HCT116 (cell line): ENCODE measurements at places on chromosomes 12 and 14.
A peak's percentile ranks its signal among the peaks of the same experiment; 100 is the strongest.

- H3K27ac ChIP-seq: no peak overlapping the region
- no peak for DNase-seq
- H3K27me3 ChIP-seq: no peaks in the 10 kb centered on the region
- peaks cover 8% of the 10 kb centered on the region; the same call in 1 of the 2 replicates for H3K4me1 ChIP-seq
Observed at GRCh38 chr14:68612049-68612448, 180.8 kb downstream of the ZFP36L1 start.

DNA sequence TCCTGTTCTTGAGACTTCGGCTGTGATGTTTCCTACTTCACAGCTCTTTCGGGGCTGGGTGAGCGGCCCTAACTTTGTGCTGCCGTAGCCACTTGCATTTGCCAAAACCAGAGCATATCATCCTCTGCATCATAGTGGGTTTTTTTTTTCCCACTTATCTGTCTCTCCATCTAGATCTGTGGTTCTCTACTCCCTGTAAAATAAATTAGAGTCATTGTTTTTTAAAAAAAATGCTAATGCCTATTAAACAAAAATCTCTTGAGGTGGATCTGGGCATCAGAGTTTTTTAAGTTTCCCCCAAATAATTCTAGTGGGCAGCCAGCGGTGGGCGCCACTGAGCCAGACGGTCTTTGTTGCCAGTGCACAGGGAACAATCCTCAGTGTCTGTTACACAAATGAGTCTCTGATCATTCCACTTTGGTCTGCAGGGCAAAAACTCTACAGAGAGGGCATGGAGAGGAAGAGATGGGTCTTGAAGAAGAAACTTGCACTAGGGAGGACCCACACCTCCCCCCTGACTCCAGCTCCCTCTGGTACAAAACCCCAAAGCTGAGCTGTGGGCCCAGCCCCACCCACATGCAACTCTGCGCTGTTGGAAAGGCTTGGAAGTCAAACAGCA, 62.4 kb upstream of the BCL2L14 start:
- H3K4me3 ChIP-seq: no peak overlapping the region
- H3K36me3 ChIP-seq: no peaks in the 10 kb centered on the region
- H3K27me3 ChIP-seq: no peaks in the 10 kb centered on the region
- no peak overlapping the region for H3K27ac ChIP-seq

- peak overlapping the region; percentile 21; the same call in 1 of the 2 replicates for H3K27ac ChIP-seq
- DNase-seq: peak; percentile 62
- H3K4me3 ChIP-seq: no peak overlapping the region
- no peaks in the 10 kb centered on the region for H3K36me3 ChIP-seq
- H3K4me1 ChIP-seq: peaks cover 21% of the 10 kb centered on the region
Observed at GRCh38 chr12:15796493-15797141, 7.4 kb upstream of the EPS8 start.

- no peak overlapping the region for H3K4me3 ChIP-seq
- no peaks in the 10 kb centered on the region for H3K27me3 ChIP-seq
- no peaks in the 10 kb centered on the region for H3K4me1 ChIP-seq
Observed at GRCh38 chr14:62369919-62370560, 607.8 kb downstream of the SNAPC1 start.

DNA sequence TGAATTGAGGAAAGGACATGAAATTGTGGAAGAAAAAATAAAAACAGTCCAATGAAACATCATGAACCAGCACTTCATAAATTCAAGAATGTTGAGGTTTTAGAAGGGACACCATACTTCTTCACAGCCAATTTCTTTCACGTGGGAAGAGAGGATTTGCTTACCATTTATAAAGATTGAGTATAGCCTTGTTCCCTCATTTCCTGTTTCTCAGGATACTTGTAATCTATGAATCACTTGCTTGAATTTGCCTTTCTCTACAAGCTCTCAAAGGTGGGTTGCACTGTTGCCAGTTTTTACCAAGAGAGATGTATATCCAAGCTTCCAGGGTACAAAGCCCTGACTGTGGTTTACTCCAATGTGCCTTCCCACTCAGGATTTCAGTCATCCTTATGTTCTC, 116.1 kb downstream of the DUSP6 start:
- H3K27ac ChIP-seq: no peak overlapping the region
- no peak for DNase-seq
- no peaks in the 10 kb centered on the region for H3K27me3 ChIP-seq
- peaks cover 16% of the 10 kb centered on the region; the same call in 1 of the 2 replicates for H3K4me1 ChIP-seq

DNA sequence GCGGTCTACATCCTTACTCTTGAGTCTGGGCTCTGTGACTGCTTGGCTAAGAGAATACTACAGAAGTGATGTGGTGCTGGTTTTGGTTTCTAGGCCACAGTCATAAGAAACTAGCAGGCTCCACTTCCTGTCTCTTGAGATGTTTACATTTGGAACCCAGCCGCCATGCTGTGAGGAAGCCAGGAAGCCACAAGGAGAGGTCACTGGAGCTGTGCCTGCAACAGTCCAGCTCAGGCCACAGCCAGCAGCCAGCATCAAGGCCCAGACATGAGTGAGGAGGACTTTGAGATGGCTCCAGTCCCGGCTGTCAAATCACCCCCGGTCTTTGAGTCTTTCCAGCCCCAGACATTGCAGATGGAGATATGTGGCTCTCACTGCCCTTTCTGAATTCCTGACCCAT, 12.9 kb upstream of the FAM181A start:
- no peaks in the 10 kb centered on the region for H3K27me3 ChIP-seq
- no peaks in the 10 kb centered on the region for H3K4me1 ChIP-seq
- DNase-seq: no peak
- H3K36me3 ChIP-seq: no peaks in the 10 kb centered on the region
- H3K4me3 ChIP-seq: no peak overlapping the region

- DNase-seq: no peak
- H3K4me1 ChIP-seq: no peaks in the 10 kb centered on the region
- no peak overlapping the region for H3K27ac ChIP-seq
- H3K27me3 ChIP-seq: no peaks in the 10 kb centered on the region
- no peaks in the 10 kb centered on the region for H3K36me3 ChIP-seq
- H3K4me3 ChIP-seq: no peak overlapping the region
Observed at GRCh38 chr12:20696181-20696905, 1.2 kb downstream of the SLCO1C1 start.

GRCh38 chr12:28877854-28878253, 271.2 kb upstream of the FAR2 start:
- no peaks in the 10 kb centered on the region for H3K27me3 ChIP-seq
- no peaks in the 10 kb centered on the region for H3K36me3 ChIP-seq
- H3K4me1 ChIP-seq: no peaks in the 10 kb centered on the region
- H3K27ac ChIP-seq: no peak overlapping the region

- no peaks in the 10 kb centered on the region for H3K36me3 ChIP-seq
- H3K27ac ChIP-seq: no peak overlapping the region
- no peak overlapping the region for H3K4me3 ChIP-seq
Observed at GRCh38 chr12:131452444-131452860, 258.4 kb upstream of the SFSWAP start.

GRCh38 chr12:103314786-103315185, 181.0 kb downstream of the C12orf42 start:
- H3K4me1 ChIP-seq: no peaks in the 10 kb centered on the region
- no peak for DNase-seq
- H3K4me3 ChIP-seq: no peak overlapping the region
- H3K27me3 ChIP-seq: peaks cover 24% of the 10 kb centered on the region; the same call in 1 of the 2 replicates

- H3K27ac ChIP-seq: no peak overlapping the region
- no peak for DNase-seq
- no peaks in the 10 kb centered on the region for H3K27me3 ChIP-seq
- no peak overlapping the region for H3K4me3 ChIP-seq
- H3K4me1 ChIP-seq: no peaks in the 10 kb centered on the region
Observed at GRCh38 chr14:22801716-22802115, 13.5 kb downstream of the SLC7A7 start.

DNA sequence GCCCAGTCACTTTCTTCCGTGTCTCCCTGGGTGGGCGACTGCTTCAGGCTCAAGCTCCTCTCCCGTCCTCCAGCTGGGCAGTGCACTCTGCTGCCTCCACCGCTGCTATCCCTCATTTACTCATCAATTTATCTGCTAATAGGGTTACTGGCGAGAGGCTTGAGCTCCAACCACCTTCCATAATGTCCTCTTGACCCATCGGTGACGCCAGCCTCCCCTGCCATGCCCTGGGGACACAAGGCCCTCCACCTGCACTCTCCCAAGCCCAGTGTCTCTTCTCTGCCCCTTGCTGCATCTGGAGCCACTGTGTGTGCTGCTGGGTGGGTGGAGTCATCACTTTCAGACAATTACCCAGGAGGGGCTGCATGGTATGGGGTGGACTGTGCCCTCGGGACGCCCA, 78.5 kb downstream of the TMEM132D start:
- no peak overlapping the region for H3K4me3 ChIP-seq
- no peak overlapping the region for H3K27ac ChIP-seq
- no peaks in the 10 kb centered on the region; the same call in 1 of the 2 replicates for H3K36me3 ChIP-seq
- no peak for DNase-seq
- no peaks in the 10 kb centered on the region for H3K4me1 ChIP-seq
- no peaks in the 10 kb centered on the region for H3K27me3 ChIP-seq

DNA sequence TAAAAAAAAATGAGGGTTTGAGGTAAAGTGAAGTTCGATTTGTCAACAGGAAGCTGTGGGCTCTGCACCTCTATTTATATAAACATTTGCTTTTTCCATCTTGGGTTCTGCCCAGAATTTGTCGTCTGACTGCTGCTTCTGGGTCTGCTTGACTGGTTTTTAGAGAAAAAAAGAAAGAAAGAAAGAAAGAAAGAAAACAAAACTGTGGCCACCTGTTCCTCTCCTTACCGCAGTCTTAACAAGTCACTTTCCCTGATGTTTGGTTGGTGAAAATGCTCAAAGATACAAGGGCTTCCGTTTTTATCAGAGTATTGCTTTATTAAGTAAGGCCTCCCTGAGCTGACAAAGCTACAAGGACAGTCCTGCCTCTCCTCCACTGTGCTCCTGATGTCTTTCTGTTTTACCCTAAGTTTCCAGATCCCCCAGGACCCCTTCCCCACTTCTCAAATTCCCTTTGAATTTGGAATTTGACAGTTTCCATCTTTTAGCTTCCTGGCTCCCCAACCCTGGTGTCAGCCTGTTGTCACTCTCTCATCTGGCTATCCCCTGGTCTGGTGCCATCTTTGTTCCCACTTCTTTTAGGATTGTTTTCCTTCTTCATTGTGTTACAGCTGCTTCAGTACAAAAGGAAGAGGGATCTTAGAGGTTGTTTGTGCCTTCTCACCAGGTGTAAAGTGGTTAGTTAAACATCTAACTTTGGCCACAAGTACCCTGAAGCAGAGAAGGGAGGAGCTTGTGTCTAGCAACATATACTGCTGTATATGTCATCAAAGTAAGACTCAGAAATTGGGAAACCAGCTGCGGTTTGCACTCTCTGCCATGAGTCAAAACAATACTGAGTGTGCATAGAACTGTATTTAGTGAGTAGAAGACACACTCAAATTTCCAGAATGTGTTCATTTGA, 18.0 kb downstream of the MFAP5 start:
- H3K27me3 ChIP-seq: peaks cover 6% of the 10 kb centered on the region; the same call in 1 of the 2 replicates
- no peak overlapping the region for H3K4me3 ChIP-seq
- H3K36me3 ChIP-seq: no peaks in the 10 kb centered on the region
- H3K4me1 ChIP-seq: no peaks in the 10 kb centered on the region

DNA sequence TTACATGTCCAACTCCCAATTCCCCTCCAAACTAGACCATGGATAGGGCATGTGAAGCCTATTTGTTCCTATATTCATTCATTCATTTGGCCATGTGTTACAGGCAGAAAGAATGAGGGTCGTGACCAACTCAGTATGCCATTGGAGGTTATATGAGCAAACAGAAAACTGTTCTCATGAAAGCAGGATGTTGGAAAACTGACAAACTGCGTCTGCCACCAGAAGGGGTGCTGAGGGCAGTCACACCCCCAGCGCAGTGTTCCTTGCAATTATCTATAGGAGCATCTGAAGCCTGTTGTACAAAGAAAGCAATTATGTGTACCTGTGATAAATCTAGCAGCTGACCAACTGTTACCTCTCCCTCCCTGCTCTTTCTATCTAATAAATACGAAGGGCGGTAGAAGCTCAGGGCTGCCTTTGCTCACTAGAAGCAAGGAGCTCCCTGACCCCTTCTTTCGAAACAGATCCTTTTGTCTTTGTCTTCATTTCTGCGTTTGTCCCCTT, 21.1 kb downstream of the ENTPD5 start:
- H3K27me3 ChIP-seq: no peaks in the 10 kb centered on the region
- H3K36me3 ChIP-seq: no peaks in the 10 kb centered on the region
- H3K4me1 ChIP-seq: no peaks in the 10 kb centered on the region
- no peak for DNase-seq
- no peak overlapping the region for H3K27ac ChIP-seq

DNA sequence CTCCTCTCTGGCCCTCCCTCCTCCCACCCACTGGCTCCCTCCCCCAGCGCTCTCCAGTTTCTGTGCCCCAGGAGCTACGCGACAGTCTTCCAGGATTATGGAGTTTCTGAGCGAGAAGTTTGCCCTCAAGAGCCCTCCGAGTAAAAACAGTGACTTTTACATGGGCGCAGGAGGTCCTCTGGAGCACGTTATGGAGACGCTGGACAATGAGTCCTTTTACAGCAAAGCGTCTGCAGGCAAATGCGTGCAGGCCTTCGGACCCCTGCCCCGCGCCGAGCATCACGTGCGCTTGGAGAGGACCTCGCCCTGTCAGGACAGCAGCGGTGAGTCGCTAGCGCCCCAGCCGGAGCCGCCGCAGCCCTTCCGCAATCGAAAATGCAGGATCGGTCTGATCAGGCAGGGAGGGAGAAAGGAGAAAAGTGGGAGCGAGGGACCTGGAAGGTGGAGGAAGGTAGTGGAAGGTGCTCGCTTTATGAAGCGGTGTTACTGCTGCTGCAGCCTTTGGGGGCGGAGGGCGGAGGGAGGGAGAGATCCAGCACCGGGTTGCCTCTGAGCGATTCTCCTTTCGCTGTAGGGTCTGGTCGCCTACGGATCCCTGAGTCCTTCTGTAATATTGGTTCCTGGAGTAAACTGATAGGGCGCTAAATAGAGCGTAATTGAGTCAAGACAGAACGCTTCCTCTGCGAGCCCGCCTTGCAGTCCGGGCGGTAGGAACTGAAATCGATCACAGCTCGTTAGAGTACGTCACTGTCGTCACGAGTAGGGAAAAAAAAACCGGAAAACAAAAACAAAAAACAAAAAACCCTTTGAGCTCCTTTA, at the start of gene ALX1:
TSS of gene ALX1 (plus strand) at position 56 of the 819 bp plus-strand sequence. CDS start at position 98, 42 bp downstream.
- no peak for DNase-seq
- H3K27me3 ChIP-seq: no peaks in the 10 kb centered on the region

DNA sequence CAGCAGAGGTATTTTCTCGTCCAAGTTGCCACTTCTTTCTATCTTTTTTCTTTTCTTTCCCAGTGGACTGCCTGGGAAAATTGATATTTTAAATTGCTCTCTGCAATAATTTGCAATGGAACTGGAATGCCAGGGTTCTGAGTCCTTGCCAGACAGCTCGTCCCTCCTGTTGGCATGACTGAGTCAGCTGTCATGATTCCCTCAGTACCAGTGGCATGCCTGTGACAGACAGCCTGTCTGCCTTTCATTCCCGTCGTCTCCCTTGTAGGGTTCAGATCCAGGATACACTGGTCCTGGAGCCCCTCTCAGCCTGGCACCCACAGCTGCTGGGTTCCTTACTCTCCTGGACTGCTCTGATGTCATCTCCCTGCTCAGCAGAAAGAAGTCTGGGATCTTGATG, 84.8 kb downstream of the PTPN11 start:
- no peaks in the 10 kb centered on the region for H3K4me1 ChIP-seq
- no peak overlapping the region for H3K4me3 ChIP-seq
- DNase-seq: no peak
- H3K36me3 ChIP-seq: peaks cover 26% of the 10 kb centered on the region; the same call in 1 of the 2 replicates
- no peak overlapping the region for H3K27ac ChIP-seq

- no peak for DNase-seq
- no peaks in the 10 kb centered on the region for H3K36me3 ChIP-seq
- H3K4me3 ChIP-seq: no peak overlapping the region
- no peak overlapping the region for H3K27ac ChIP-seq
Observed at GRCh38 chr14:101928415-101928841, 35.9 kb upstream of the DYNC1H1 start.
